ENCODE measurements at places on chromosomes 4 and X.

GRCh38 chr4:168019019-168019651, 73.2 kb upstream of the ANXA10 start:
- no peaks in the 10 kb centered on the region for H3K4me1 ChIP-seq
- no peak overlapping the region for H3K4me3 ChIP-seq
- no peaks in the 10 kb centered on the region for H3K36me3 ChIP-seq
- no peak for DNase-seq
- H3K27ac ChIP-seq, result no peak overlapping the region

DNA sequence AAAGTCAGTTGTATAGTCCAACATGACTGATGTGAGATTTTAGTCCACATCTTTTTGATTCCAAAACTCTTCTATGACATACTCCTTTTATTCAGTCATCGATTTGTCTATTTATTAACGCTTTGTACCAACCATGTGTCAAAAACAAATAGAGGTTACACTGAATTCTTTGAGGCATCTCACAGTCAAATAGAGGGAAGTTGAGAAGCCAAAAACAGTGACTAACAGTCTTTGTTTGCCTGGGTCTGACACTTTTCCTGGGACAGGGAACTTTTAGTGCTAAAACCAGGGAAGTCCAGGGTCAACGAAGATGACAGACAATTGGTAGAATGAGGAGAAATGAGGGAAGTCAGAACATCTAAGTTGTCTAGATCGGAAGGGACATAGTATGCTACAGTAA, 169.9 kb upstream of the HS3ST1 start:
- H3K27ac ChIP-seq, result no peak overlapping the region
- no peaks in the 10 kb centered on the region for H3K4me1 ChIP-seq
- H3K27me3 ChIP-seq, result no peaks in the 10 kb centered on the region
- no peaks in the 10 kb centered on the region for H3K36me3 ChIP-seq
- no peak overlapping the region for H3K4me3 ChIP-seq
- no peak for DNase-seq

DNA sequence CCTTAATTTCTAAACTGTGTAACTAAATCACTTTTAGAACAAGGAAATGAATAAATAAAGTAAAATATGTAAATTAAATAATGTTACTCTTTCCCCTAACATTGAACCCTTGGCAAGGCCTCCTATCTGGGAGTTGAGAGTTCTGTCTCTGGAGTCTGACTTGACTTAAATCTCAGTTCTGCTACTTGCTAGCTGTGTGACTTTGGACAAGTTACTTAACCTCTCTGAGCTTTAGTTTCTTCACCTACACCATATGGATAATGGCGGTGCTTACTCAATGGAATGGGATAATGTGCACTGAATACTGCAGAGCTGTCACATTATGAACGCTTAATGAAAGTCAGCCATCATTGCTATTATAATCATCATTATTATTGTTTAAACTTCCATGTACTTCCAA, 92.1 kb upstream of the SOD3 start:
- no peaks in the 10 kb centered on the region for H3K36me3 ChIP-seq
- no peaks in the 10 kb centered on the region for H3K4me1 ChIP-seq
- H3K27me3 ChIP-seq, result no peaks in the 10 kb centered on the region

DNA sequence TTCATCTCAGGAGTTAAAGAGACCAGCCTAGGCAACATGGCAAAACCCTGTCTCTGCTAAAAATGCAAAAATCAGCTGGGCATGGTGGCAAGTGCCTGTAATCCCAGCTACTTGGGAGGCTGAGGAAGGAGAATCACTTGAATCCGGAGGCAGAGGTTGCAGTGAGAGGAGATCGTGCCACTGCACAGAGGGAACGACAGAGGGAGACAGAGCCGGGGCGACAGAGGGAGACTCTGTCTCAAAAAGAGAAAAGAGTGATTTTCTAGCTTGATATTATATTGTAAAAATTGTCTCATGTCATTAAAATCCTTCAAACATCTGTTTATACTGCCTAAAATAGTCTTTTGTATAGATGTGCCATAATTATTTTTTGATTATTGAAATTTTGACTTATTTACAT, 225.4 kb upstream of the AGA start:
- H3K36me3 ChIP-seq, result no peaks in the 10 kb centered on the region
- no peaks in the 10 kb centered on the region for H3K4me1 ChIP-seq
- H3K27me3 ChIP-seq, result no peaks in the 10 kb centered on the region
- no peak overlapping the region for H3K27ac ChIP-seq

DNA sequence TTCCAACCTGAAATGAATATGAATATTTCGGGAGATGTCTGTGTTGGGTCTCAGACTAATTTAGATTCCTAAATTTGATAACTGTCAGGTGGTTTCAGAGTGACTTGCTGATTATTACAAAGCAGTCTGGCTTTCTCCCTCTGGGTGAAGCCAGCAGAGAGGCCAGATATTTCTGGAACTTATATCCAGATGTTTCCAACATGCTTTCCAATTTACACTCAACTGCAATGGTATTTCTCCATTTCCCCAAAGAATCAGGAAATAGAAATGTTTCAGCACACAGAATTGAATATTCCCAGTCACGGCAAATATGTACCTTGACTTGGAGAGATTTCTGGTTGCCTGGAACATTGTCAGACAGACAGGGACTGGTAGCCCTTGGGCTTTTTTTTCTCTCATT, 48.5 kb upstream of the EGFL6 start:
- no peaks in the 10 kb centered on the region for H3K4me1 ChIP-seq
- no peak overlapping the region for H3K27ac ChIP-seq
- H3K27me3 ChIP-seq, result no peaks in the 10 kb centered on the region
- no peak overlapping the region for H3K4me3 ChIP-seq

- H3K4me3 ChIP-seq, result no peak overlapping the region
- no peaks in the 10 kb centered on the region for H3K36me3 ChIP-seq
- no peaks in the 10 kb centered on the region for H3K4me1 ChIP-seq
- H3K27ac ChIP-seq, result no peak overlapping the region
These were observed 54.7 kb downstream of the HOPX start for GRCh38 chr4:56626420-56626819.

DNA sequence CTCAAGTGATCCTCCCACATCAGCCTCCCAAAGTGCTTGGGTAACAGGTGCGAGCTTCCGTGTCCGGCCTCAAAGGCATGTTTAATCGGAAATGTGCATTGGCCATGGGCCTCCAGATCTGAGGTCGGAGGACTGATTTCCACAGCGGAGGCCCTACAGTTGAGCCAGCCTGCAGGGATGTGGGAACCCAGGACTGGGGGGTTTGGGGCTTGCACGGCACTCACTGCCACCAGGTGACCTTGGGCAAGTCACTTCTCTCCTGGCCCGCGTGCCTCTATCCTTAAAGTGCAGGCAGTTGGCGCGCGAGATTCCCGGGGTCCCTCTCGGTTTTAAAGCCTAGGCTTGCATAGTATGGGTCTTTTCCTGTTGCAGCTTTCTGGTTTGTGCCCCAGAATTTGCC, 18.3 kb upstream of the WFS1 start:
- H3K4me3 ChIP-seq, result no peak overlapping the region
- no peak for DNase-seq
- no peaks in the 10 kb centered on the region for H3K36me3 ChIP-seq
